Renal cortex interstitium (tissue), 15 donors: ENCODE measurements at places on chromosomes 1 and 21.

- no peak for DNase-seq
Measured at GRCh38 chr21:32102426-32102825, 176.4 kb downstream of the MIS18A start.

- DNase-seq: no peak
Measured at GRCh38 chr21:31735511-31735992, 3.6 kb upstream of the SCAF4 start.

DNA sequence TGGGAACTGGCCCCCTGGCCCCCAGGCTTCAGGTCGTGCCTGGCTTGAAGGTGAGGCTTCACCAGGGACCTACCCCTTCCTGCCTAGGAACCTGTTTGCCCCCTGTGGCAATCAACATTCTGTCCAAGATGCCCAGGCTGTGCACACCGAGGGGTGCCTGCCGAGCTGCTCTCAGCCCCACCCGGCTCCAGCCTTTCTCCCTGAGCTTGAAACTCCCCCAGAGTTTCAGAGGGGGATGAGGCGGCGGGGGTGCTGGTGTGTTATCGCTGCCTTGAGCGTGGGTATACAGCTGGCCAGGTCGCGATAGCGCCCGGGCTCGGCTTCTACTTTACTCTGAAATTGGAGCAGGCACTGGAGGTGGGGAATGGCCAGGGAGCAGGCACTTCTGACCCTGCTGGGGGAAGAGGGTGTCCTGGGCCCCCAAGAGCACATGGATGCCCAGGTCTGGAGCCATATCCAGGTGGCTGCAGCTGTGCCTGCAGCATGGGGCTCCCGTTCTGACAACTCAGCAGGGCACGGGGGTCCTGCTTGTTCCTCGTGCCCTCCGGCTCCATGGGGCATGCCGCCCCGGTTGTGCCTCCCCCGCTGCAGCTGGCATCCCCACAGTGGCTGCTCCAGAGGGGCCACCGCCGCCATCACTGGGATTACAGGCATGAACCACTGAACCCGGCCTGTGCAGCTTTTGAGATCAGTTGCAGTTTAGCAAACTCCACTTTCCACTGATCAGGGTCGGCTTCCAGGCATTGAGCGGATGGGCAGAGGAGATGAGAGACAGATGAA is 29.8 kb downstream of the RYR2 start:
- no peak for DNase-seq

- no peak for DNase-seq
Measured at GRCh38 chr1:47720111-47720510, 277.1 kb downstream of the TRABD2B start.

GRCh38 chr1:243251539-243251938 is 3.5 kb downstream of the CEP170 start:
- DNase-seq: no peak

DNA sequence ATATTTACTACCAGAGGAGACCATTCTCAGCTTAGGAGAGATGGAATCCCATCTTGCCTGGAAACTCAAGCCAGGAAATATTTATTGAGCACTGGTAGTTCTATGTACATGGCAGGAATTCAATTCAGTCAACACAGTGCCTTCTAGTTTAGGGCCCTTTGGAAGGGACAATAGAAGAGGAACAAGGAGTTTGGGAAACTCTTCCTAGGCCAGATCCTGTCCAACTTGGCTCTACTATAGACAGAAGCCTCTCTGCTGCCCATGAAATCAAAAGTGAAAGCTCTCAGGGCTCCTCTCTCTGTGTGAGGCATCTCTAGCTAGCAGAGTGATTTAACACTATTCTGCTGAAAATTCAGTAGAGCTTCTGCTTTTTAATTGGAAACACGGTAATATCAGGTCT is 244.6 kb upstream of the MAP1LC3C start:
- DNase-seq: no peak

DNA sequence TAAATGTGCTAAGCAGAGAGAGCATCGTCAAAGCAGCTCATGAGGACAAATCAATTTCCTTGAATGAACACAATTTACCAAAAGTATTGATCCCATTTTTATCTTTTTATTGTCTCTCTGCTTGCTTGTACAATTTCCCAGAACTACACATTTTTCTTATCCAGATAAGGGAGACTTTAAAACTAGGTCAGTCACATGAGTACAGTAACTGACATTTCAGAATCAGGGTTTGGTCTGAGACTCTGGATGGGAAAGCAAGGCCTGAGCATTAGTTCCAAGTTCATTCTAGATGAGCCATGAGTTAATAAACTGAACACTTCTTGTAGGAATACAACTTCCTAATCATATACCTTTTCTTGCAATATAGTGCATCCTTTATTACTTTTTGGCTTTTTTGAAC is 11.5 kb upstream of the DENND2D start:
- DNase-seq: no peak

GRCh38 chr1:193190096-193190744 is 3.8 kb upstream of the B3GALT2 start:
- DNase-seq: no peak

DNA sequence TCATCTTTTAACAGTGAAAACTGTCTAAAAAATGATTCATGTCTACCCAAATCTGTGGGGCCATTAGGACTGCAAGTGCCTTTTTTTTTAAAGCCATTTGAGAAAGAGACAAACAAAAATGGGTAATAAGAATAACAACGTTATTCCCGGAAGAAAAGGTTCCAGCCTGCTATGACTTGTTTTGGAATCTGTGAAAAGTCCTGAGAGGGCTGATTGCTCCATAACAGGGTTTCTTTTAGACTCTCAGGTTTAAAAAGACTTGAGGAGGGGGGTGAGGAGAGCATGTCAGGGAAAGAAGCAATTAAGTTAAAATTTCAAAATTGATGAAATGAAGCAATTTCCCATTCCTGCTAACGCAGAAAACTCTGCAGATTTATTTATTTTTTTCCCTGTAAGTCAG is 56.4 kb downstream of the CACHD1 start:
- DNase-seq: no peak

DNA sequence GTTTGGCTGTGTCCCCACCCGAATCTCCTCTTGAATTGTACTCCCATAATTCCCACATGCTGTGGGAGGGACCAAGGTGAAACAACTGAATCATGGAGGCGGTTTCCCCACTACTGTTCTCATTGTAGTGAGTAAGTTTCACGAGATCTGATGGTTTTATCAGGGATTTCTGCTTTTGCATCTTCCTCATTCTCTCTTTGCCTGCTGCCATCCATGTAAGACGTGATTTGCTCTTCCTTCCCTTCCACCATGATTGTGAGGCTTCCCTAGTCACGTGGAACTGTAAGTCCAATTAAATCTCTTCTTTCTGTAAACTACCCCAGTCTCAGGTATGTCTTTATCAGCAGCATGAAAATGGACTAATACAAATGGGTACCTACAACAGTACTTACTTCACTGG is 73.5 kb downstream of the PIK3R3 start:
- no peak for DNase-seq

DNA sequence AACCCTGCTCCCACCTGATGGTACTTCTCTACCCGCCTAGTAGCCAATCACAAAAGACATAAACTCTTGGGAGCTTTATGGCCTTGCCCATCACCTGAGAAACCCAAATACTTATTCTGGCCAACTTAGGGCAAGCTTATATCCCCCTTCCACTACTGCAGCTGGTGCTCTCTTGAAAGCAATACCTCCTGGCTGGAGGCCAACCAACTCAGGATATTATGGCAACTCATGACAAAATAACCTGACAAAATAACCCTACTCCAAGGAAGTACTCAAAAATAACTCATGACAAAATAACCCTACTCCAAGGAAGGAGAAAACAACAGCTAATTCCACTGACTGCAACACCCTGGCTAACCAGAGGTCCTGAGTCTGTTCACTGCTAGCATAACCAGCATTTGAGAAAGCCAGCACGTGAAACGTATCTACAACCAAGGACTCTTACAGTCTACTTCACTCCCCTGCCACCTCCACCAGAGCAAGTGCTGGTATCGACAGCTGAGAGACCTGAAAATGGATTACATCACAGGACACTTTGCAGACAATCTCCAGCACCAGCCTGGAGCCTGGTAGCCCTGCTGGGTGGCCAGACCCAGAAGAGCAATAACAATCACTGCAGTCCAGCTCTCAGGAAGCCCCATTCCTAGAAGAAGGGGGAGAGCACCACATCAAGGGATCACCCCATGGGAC is 179.9 kb downstream of the COL24A1 start:
- no peak for DNase-seq

DNA sequence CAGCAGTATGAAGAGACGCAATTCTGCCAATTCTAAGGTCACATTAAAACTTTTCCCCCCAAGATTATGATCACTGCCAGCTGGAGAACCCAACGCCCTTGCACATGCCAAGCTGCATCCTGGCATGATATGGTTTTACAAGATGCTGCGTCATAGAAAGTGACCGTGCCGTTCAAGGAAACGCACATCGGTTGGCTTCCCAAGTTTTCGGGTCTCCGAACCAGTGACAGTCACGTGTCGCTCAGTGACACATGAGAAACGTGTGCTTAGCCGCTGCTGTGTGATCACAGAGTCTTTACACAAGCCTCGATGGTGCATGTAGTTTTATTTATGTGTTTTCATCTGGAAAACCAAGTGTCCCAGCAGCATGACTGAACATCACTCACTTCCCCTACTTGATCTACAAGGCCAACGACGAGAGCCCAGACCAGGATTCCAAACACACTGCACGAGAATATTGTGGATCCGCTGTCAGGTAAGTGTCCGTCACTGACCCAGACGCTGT is 7.4 kb downstream of the SMIM1 start:
- no peak for DNase-seq
